ENCODE measurements at places on chromosomes 5 and 9.

DNA sequence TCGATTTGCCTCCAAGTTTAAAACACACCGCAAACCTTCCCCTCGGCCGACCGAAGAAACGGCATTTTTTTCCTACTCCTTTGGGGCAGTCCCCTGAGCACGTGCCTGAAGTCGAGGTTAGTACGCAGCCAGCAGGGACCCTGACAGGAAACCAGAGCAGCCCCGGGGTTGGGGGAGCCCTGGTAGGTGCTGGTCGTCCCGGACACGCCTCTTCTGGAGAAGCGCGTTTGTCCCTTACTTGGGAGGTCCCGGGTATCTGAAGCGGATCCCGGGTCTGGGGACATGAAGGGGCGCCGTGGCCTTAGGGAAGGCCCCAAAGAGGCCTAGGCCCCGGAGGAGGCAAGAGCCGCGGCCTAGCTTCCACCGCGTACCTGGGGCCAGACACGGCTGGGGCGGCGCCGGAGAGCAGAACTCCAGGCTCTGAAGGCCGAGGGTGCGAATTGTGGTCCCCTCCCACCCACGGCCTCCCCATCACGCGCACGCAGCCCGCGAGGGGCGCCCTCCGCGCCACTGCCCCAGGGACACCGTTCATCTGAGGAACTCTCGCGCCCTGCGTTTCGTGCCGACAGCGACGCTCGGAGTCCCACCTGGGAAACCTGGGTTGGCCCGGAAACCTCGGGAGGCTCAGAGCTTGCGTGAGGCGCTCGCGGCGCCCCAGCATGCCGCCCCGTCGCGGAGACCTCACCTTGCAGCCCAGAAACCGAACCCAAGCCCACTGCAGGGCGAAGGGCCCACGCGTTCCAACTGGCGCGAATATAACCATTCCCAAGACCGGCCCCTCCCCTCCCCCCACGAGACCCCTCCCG, 10.4 kb downstream of the OTP start:
- no peak for DNase-seq

- no peak for DNase-seq
Measured at GRCh38 chr5:72499730-72500129, 7.5 kb downstream of the ZNF366 start.

GRCh38 chr5:78008356-78008967, 232.3 kb upstream of the TBCA start:
- DNase-seq, result no peak

GRCh38 chr9:114252394-114252793, 70.5 kb upstream of the ORM1 start:
- no peak for DNase-seq

DNA sequence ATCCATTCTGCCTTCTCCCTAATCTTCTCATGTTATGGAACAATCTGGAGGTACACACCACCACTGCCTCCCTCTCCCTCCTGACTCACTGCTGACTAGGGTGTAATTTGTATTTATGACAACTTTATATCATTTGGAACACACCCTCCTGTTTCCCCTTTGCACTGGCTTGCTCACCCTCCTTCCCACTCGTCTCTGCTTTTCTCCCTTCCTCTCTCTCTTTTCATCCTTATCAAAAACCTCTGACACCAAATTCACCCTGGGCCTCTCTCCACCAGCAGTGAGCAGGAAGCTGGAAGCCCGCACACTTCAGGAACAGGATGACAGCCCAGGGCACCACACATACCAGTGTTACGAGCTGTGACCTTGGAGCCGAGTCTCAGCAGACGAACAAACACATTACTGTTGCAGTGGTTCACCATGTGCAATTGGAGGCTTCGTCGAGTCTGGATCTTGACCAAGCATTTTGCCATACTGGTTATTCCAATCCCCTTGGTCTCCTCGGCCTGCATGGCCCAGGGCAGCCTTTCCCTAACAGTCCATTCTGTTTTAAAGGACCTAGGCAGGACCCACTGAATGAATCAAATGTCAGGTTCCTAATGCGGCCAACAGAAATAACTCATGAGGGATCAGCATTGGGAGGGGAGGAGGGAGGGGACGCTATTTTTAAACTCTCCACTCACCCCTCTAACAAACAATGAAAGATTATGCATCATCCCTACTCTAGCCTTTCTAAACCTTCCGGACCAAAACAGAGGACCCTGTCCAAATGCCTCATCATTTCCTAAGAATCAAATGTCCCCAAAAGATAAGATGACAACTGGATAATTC, 203.9 kb upstream of the RASEF start:
- DNase-seq, result no peak

GRCh38 chr9:115921301-115921700, 232.3 kb upstream of the PAPPA start:
- no peak for DNase-seq

DNA sequence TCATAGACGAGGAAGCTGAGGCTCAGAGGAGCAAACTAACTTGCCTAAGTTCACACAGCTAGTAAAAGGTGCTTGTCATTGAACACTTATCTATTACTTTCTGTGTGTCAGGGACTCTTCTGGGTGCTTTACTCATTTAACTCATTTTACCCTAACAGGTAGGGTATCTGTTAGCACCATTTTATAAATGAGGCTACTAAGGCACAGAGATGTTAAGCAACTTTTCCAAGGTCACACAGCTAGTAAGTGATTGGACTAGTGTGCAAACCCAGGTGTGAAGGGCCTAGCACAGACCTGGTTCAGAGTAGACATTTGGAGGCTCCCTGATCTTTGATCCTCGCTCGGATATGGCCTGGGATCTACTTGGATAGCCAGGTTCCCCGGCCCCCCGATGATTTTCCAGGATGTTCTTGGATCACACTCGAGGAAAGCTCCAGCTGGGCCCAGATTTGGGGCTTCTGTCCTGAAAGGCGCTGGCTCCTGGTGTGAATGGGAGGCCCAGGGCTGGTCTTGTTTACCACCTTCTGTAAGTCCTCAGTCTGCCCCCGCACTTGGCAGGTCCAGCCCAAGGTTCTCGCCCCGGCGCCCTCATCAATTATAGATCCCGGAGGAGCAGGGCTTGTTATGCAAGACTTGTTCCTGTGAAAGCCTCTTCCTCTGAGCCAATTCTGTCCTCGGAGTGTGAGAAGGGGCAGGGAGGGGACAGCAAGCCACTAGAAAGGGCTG, 37.5 kb downstream of the GSN start:
- DNase-seq, result no peak

GRCh38 chr5:31962871-31963307, 211.2 kb downstream of the GOLPH3 start:
- DNase-seq, result no peak

- no peak for DNase-seq
Measured at GRCh38 chr5:958701-959571, 49.7 kb upstream of the NKD2 start.

- no peak for DNase-seq
Measured at GRCh38 chr5:73376618-73377170, 71.9 kb downstream of the FOXD1 start.

DNA sequence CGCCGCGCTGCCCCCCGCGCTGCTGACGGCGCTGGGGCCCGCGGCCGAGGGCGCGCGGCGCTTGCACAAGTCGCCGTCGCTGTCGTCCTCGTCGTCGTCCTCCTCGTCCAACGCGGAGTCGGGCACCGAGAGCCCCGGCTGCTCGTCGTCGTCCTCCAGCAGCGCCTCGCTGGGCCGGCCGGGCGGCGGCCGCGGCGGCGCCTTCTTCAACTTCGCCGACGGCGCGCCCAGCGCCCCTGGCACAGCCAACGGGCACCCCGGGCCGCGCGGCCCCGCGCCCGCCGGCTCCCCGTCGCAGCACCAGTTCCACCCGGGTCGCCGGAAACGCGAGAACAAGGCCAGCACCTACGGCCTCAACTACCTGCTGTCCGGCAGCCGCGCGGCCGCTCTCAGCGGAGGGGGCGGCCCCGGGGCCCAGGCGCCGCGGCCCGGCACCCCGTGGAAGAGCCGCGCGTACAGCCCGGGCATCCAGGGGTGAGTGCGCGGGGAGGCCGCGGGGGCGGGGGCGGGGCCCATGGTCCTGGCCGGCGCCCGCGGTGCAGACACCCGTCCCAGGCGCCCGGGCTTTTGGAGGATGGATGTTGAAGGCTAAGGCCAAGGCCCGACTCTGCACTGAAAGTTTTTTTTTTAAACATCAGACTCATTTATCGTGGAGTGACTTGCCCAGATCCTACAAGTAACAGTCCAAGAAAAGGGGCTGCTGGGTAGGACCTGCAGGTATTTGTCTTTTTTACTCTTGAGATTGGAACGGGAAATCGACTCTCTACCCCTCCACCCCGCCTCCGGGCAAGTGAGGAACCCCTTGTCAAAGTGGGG, 1.2 kb downstream of the TENT4A start:
- DNase-seq, result no peak

- no peak for DNase-seq
Measured at GRCh38 chr9:127925959-127926905, 4.3 kb downstream of the PIP5KL1 start.

DNA sequence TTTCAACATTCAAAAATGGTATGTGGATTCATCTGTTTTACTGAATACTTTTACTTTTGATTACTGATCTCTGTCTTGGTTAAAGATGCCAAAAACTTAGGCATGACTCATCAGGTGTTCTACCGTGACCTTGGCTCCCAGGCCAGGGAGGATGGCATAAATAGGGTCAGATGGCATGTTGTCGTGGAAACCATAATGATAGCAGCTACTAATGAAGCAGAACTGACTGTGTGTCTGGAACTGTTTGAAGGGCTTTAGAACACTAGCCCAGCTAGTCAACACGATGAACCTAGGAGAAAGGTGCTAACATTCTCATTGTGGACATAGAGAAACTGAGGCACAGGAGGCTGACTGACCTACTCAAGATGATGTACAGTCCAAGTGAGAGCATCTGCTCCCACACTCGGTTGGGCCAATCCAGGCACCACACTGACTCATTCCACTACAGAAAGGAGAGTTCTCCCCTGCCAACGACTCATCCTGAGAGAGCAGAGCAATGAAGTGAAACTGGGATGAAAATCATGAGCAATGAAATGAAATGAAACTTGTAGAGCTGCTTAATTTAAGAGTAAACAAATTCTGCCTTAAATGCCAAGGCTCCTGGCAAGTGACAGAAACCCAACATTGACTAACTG, 116.0 kb downstream of the TENT4A start:
- no peak for DNase-seq

- DNase-seq, result no peak
Measured at GRCh38 chr5:178469975-178470759, 120.0 kb downstream of the COL23A1 start.

DNA sequence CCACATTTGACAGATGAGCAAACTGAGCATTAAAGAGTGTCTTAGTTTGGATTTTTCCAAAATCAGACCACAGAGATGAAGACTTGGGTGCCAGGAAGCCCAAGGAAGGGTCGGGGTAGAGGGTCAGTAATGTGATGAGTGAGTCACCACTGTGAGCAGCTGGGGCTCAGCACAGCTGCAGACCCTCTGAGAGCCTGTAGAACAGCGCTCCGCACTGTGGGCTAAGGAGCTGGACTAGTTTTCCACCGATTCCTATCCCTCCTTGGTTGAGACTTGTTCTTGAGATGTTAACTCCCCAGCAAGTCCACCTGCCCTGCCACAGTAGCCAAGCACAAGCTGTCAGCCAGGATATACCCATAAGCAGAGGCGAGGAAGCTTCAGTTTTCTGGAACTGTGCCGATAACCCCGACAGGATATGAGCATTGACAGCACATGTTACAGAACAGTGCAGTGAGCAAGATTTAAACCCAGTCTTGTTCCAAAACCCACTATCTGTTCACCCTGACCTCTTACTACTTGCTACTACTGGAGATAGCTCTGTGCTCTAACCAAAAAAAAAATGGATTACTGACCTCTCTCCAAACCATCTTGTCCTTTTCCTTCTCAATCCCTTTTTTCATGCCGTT, 31.8 kb downstream of the EGFLAM start:
- DNase-seq, result no peak

- DNase-seq, result no peak
Measured at GRCh38 chr9:106697750-106698502, 165.0 kb upstream of the ZNF462 start.

GRCh38 chr9:106993603-106994002, 130.6 kb downstream of the ZNF462 start:
- DNase-seq, result no peak

GRCh38 chr5:122774519-122774860, 390 bp upstream of the SNX2 start:
- no peak for DNase-seq

- DNase-seq, result no peak
Measured at GRCh38 chr5:170303549-170303948, 6.0 kb upstream of the LCP2 start.

DNA sequence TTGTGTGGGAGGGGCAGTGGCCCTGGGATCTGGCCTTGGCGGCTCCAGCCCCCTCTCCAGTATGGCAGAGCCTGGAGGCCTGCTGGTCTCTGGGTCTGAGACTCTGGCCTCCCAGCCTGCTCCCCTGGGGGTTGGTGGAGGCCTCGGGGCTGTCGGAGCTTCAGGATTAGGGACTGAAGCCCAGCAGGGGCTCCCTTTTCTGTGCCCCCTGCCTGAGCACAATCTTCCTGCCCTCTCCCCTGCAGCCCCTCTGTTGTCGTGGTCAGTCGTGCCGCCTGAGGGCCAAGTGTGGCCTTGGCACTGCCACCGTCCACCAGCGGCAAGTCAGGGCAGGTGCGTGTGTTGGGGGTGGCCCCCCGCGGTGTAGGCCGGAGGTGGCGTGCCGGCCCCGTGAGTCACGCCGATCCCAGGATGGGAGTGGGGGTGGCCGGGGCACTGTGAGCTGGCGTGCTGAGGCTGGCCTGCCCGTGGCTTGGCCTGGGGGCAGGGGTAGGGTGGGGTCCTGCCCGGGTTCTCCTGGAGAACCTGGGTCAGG, 53.6 kb downstream of the RXRA start:
- no peak for DNase-seq

Measured in iPS DF 6.9 (cell line).